ENCODE measurements at places on chromosomes 4 and X. TPM values are rescaled to one million over a fixed set of nuclear protein-coding genes. Genes with fewer than 3 reads are reported as not detected.

The ZNF711 gene
- 30.7 TPM for polyA plus RNA-seq

GRCh38 chr4:185845966-185846365, 34.0 kb upstream of the SORBS2 start:
- no peak for DNase-seq

DNA sequence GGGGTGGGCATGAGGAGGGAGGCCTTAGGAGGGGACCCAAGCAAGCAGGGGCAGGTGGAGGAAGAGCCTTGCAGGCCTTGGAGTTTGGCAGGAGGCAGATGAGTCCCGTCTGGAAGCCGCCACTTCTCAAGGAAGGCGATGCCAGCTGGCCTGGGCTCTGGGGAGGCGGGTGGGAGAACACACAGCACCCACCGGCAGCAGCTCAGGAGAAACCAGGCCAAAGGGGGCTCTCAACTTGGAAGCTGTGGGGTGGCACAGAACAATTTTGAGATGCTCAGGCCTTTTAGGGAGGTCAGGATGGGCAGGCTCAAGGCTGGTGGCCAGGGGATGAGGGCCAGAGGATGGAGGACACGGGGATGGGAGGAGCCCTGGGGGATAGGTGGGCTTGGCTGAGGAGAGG, 11.6 kb upstream of the DUSP9 start:
- no peak for DNase-seq

- DNase-seq = no peak
Measured at GRCh38 chr4:178664621-178665020, 1222.4 kb upstream of the AGA start.

GRCh38 chr4:97812768-97813167, 330.5 kb downstream of the STPG2 start:
- no peak for DNase-seq

DNA sequence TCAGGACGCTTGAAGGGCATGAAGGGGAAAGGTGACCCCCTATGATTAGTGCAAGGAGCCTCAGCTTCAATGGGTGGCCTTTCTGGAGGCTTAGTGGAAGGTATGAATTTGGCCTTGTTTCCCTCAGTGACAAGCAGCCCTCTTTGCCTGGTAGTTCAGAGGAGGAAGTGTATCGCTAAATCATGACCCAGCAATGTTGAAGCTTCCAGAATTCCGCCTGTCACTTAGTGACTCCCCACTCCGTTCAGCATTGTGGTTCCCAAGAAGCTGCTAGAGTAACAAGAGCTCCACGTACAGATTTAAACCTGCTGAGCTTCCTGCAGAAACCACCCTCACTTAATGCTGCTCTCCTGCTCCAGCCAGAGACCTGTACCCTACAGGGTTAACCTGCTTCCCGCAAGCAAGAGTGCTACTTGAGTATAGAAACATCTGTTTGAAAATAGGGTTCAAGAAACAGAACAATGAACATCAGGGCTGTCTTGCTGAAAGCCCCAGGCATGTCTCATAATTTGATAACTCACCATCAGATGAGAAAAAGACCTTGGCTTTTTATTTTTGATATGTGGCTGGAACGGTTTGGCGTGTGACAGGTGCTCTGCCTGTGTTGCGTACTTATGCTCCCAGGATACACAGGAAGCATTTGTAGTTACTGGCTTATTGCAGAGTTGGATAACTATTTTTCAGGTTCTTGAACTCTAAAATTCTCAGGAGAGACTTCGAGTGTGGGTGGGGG, 105.2 kb downstream of the UCHL1 start:
- peak; percentile 74 for DNase-seq

The PABPC1L2B gene
- polyA plus RNA-seq = not detected

GRCh38 chr4:124902001-124902515, 189.5 kb upstream of the ANKRD50 start:
- DNase-seq = peak; percentile 66

The MFAP3L gene
- polyA plus RNA-seq = 1.3 TPM

The CXCL8 gene
- 3.0 TPM for polyA plus RNA-seq

- DNase-seq = no peak
Measured at GRCh38 chr4:77147079-77147782, 9.8 kb upstream of the CCNG2 start.

The UGT2A3 gene
- polyA plus RNA-seq = 0.30 TPM

The SMR3A gene
- not detected for polyA plus RNA-seq

DNA sequence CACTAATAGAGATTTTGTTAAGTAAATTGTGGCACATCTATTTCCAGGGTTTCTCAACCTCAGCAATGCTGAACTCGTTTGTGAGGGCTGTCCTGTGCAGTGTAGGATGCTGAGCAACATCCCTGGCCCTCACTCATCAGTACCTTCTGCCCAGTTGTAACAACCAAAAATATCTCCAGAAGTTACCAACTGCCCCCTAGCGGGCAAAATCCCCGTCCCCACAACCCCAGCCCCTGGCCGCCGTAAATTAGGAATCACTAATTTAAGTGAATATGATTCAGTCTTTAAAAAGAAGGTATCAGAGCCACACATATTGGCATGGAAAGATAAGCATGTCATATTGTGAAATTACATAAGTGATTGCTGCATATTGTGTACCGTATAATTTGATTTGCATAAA, 123.4 kb downstream of the ASB9 start:
- DNase-seq = no peak

DNA sequence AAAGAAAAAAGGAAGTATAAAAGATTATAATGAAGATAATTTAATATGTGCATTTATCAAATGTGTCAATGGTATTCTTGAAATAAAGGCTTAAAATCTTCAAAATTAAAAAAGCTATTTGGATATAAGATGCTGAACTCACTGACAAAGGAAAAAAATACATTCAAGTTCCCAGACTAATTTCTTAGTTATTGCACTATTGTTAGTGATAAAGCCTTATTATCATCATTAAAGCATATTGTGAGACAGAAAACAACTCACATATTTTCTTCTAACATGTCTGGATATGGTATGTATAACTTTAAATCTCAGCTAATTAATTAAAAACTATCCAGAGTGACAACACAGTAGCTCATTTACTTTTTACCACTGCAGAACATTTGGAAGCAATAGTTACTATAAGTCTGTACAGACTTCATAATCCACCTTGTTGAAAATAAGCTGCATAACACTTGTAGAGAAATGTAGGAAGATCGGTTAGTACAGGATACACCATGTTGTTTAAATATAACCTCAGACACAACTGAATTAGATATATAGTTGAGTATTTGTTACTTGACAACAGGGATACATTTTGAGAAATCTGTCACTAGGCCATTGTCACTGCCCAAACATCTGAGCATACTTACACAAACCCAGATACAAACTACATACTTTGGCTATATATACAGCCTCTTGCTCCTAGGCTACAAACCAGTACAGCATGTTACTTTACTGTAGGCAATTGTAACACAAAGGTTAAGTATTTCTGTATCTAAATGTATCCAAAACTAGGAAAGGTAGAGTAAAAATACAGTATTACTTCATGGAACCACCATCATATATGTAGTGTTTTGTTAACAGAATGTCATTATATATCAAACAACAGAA, 12.8 kb upstream of the FAM200B start:
- DNase-seq = no peak

GRCh38 chr4:39230462-39230861, 48.1 kb downstream of the WDR19 start:
- no peak for DNase-seq

DNA sequence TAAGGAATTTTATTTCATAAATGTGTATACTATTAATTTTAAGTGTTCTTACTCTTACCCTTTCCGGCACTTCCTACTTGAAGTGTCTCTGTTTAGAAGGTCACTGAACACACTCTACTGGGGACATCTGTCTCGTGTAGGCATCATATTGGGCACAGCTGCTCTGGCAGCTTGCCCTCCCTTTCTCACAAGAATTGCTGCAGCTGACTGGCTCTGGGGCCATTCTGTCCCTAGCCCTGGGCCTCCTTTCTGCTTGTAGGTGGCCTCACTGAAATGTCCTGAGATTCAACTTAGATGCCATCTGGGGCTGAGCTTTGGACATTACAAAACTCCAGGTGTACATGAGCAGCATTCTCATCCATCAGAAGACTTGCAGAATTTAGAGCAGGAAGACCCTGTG, 49.6 kb downstream of the SMAD1 start:
- DNase-seq = peak; percentile 80

The ERVMER34-1 gene
- 0.99 TPM for polyA plus RNA-seq

GRCh38 chrX:39958850-39959249, 138.9 kb downstream of the BCOR start:
- no peak for DNase-seq

The JCHAIN gene
- 1.2 TPM for polyA plus RNA-seq

- DNase-seq = no peak
Measured at GRCh38 chr4:15233264-15233597, 194.6 kb upstream of the C1QTNF7 start.

- no peak for DNase-seq
Measured at GRCh38 chr4:142485452-142485851, 360.6 kb downstream of the INPP4B start.

The ANOS1 gene
- polyA plus RNA-seq = 37.1 TPM

- no peak for DNase-seq
Measured at GRCh38 chr4:121199742-121200561, 35.8 kb upstream of the TNIP3 start.

The BMX gene
- polyA plus RNA-seq = 1.6 TPM

- DNase-seq = no peak
Measured at GRCh38 chrX:103861200-103861599, 29.1 kb upstream of the RAB9B start.

The TEX11 gene
- not detected for polyA plus RNA-seq

GRCh38 chrX:3052860-3053259, 11.6 kb downstream of the ARSF start:
- no peak for DNase-seq

GRCh38 chr4:85659610-85660218, 184.8 kb downstream of the ARHGAP24 start:
- no peak for DNase-seq

- peak; percentile 85 for DNase-seq
Measured at GRCh38 chrX:129540068-129540653, at the start of gene OCRL. Gene OCRL, plus strand, starts transcription at chrX:129540259. Its CDS starts 181 bp downstream, at chrX:129540440.

- DNase-seq = no peak
Measured at GRCh38 chr4:163243297-163243981, 76.7 kb upstream of the NAF1 start.

The TRIML2 gene
- polyA plus RNA-seq = not detected

The REELD1 gene
- polyA plus RNA-seq = 0.07 TPM

- DNase-seq = no peak
Measured at GRCh38 chrX:74246524-74246923, 57.5 kb upstream of the ZCCHC13 start.

GRCh38 chr4:111037591-111038360, 414.9 kb upstream of the PITX2 start:
- peak; percentile 24 for DNase-seq

The PPEF1 gene
- 0.42 TPM for polyA plus RNA-seq

The FGFR3 gene
- polyA plus RNA-seq = 1.1 TPM

DNA sequence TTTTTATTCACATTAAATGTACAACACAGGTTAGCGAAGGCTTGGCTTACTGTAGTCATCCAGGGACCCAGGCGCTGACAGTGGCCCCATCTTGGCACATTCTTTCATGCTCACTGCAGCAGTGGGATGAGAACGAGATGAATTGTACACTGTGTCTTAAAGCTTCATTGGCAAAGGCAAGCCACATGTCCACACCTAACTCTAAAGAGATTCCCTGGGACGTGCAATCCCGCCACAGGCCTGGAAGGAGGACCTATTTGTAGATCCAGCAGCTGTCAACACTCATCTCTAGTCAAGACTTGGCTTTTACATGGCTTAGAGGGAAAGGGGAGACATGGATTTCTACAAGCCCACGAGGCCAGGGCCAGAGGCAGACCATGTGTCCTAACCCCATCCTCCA, 16.1 kb upstream of the CXCR3 start:
- DNase-seq = peak; percentile 36

- DNase-seq = peak; percentile 25
Measured at GRCh38 chr4:161186012-161186411, 977.8 kb downstream of the FSTL5 start.

The PNMA5 gene
- polyA plus RNA-seq = not detected

The GABRA4 gene
- polyA plus RNA-seq = 0.05 TPM

The KIF4A gene
- 7.4 TPM for polyA plus RNA-seq

- DNase-seq = no peak
Measured at GRCh38 chrX:106404512-106404911, 207.3 kb upstream of the RADX start.

The CRMP1 gene
- 20.1 TPM for polyA plus RNA-seq

- DNase-seq = no peak
Measured at GRCh38 chrX:33205321-33205720, 6.0 kb downstream of the DMD start.

- no peak for DNase-seq
Measured at GRCh38 chrX:133302775-133303445, 84.8 kb upstream of the TFDP3 start.

- DNase-seq = no peak
Measured at GRCh38 chr4:23890369-23891063, 669 bp upstream of the PPARGC1A start.

GRCh38 chr4:169615467-169616106, 3.2 kb upstream of the NEK1 start:
- no peak for DNase-seq

The TAF7L gene
- 0.20 TPM for polyA plus RNA-seq

DNA sequence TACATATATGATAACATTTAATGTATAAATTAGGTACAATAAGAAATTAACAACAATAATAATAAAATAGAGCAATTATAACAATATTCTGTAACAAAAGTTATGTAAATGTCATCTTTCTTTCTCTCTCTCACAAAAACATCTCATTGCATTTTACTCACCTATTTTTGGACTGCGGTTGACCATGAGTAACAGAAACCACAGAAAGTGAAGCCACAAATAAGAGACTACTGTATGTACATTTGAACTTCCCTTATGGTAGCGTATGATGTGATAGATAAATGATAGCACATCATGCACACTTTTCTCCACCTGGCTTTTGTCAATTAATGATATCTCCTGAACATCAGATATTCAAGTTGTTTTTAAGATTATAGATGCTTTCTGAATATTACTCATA, 80.5 kb downstream of the HNRNPD start:
- no peak for DNase-seq

GRCh38 chrX:123626962-123627361, 105.9 kb downstream of the THOC2 start:
- DNase-seq = no peak

The MAMLD1 gene
- 19.3 TPM for polyA plus RNA-seq

GRCh38 chrX:55118574-55118973, 29.8 kb downstream of the PAGE2 start:
- DNase-seq = no peak
